Esophagus squamous epithelium (tissue), 5 donors: ENCODE measurements at places on chromosomes 13 and 19.

DNA sequence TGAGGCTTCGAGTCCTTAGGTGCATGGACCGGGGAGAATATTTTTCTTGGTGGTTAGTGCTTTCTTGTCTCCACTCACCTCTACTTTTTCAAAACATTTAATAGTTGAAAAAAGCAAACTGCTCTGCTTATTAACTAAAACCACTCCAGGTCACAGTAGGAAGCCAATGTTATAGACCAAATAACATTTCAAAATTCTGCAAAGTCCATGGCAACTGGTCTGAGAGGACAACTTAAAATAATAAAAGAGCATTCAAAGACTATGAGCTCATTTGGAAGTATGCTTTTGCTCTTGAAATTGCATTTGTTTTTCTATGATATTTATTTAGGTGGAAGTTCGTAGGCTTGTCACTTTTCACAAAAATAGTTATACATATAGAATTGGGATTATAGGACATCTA is 483.0 kb downstream of the DCT start:
- no peak for DNase-seq

DNA sequence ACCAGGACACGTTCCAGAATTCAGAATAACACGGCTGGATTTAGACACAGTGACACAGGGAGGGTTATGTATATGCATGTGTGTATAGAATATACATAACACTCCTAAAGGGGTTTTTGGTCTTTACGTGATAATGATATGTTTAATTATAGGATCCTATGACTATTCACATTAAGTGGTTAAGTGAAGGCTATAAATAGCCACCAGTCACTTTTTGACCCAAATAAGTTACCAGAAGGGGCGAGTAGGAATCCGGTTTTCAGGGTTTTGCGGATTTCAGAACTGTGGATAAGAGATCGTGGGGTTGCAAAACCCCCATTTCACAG is 6.9 kb downstream of the ANGPTL6 start:
- no peak for DNase-seq

- DNase-seq = no peak
Measured at GRCh38 chr13:79481685-79482052, 714 bp downstream of the NDFIP2 start.

- DNase-seq = no peak
Measured at GRCh38 chr13:80274643-80275042, 66.3 kb downstream of the SPRY2 start.

DNA sequence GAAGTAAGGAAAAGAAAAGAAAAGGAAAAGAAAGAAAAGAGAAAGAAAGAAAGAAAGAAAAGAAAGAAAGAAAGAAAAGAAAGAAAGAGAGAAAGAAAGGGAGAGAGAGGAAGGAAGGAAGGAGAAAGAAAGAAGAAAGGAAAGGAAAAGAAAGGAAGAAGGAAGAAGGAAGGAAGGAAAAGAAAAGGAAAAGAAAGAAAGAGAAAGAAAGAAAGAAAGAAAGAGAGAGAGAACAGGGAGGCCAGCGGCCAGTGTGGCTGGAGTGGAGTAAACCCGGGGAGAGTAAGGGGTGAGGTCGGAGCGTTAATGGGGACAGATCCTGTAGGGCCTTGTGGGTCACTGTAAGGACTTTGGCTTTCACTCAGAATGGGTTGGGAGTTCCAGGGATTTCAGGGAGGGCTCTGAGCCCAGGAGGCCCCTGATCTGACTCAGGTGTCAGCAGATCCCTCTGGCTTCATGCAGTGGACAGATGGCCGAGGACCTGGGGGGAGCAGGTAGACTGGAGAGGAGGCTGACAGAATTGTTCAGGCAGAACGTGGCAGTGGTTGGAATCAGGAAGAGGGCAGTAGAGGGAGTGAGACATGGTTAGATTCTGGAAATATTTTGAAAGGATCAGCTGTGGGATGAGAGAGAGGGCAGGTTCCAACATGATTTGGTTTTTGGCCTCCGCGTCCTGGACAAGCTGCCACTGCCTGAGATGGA is 19.8 kb upstream of the FXYD3 start:
- no peak for DNase-seq

GRCh38 chr19:11141937-11142527 is 13.6 kb downstream of the SPC24 start:
- DNase-seq = no peak

GRCh38 chr19:2578391-2578890 is 102.5 kb downstream of the GADD45B start:
- no peak for DNase-seq

- no peak for DNase-seq
Measured at GRCh38 chr13:94800423-94800822, 88.1 kb upstream of the SOX21 start.

DNA sequence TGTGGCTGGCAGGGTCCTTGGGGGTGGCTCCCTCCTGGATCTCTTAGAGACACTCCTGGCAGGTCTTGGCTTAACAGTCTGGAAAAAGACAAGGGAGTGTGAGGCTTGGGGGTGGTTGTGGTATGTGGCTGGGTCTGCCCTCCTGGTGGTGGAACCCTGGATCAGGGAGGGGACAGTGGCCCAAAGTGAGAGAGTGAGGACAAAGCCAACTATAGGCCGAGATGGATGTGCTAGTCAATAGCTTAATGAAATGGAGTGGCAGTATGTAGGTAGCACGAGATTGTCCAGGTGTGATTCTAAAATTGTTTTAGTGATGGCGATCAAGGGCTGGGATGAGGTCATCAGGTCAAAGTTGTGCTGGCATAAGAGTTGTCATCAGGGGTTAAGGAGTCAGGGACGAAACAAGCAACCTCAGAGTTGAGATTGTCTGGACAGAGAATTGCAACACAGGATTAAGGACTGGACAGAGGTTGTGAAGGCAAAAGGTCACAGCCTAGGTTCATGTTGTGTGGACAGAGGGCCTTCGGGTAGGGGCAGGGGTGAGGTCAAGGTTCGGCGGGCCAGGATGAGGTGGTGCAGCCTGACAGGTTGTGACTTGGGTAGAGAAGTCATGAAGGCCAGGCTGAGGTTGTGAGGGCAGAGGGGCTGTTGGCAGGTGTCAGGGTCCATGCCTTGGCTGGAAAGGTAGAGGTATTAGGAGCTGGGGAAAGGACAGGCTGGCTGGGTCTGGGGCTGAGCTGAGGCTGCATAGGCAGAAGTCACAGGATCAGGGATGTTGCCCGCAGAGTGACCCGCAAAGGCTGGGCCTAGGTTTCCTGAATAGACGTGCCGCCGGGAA is 4.5 kb upstream of the RASAL3 start:
- DNase-seq = no peak

DNA sequence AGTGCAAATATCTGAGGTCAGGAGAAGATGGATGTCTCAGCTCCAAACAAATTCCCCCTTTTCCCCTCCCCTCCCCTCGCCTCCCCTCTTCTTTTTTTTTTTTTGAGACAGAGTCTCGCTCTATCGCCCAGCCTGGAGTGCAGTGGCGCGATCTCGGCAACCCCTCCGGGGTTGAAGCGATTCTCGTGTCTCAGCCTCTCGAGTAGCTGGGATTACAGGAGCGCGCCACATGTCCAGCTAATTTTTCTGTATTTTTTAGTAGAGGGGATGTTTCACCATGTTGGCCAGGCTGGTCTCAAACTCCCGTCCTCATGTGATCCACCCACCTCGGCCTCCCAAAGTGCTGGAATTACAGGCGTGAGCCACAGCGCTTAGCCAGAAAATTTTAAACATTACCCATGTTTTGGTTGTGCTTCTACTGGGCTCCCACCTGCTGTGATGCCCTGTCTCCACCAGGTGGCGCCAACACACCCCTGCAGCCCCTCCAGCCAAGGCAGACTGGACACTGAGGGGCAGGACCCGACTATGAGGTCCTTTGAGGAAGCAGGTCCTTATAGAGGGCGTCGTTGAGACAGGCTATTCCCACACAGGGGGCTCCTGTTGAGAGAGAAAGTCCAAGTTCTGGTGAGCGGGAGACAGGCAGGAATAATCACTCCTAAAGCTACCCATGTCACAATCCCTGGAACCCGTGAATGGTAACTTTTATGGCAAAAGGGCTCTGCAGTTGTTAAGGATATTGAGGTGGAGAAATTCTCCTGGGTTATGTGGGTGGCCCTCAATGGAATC is 6.3 kb downstream of the ERICH4 start:
- DNase-seq = no peak

GRCh38 chr13:63449550-63449949 is 2033.9 kb upstream of the PCDH20 start:
- no peak for DNase-seq

GRCh38 chr19:17475541-17476115 is 5.3 kb downstream of the SLC27A1 start:
- DNase-seq = no peak

- no peak for DNase-seq
Measured at GRCh38 chr19:49097453-49098288, 12.4 kb downstream of the SNRNP70 start.

- no peak for DNase-seq
Measured at GRCh38 chr19:30253581-30253996, 118.6 kb upstream of the ZNF536 start.

DNA sequence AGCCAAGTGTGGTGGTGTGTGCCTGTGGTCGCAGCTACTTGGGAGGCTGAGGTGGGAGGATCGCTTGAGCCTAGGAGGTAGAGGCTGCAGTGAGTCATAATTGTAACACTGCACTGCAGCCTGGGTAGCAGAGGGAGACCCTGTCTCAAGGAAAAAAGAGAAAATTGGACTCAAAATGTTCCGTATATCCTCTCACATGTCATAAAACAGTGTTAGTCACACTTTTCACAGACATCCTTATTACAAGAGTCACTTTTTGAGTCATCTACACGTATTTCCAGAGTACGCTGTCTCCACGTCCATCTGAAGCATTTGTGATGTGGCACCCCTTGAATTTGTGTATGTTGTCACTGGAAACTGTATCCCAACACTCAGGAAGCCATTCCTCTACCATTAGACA is 133.0 kb downstream of the SIPA1L3 start:
- no peak for DNase-seq

- DNase-seq = no peak
Measured at GRCh38 chr13:95865080-95865615, 188.1 kb downstream of the UGGT2 start.

- DNase-seq = no peak
Measured at GRCh38 chr13:70541451-70541850, 433.2 kb upstream of the KLHL1 start.

- no peak for DNase-seq
Measured at GRCh38 chr13:85603735-85604134, 195.5 kb downstream of the SLITRK6 start.

DNA sequence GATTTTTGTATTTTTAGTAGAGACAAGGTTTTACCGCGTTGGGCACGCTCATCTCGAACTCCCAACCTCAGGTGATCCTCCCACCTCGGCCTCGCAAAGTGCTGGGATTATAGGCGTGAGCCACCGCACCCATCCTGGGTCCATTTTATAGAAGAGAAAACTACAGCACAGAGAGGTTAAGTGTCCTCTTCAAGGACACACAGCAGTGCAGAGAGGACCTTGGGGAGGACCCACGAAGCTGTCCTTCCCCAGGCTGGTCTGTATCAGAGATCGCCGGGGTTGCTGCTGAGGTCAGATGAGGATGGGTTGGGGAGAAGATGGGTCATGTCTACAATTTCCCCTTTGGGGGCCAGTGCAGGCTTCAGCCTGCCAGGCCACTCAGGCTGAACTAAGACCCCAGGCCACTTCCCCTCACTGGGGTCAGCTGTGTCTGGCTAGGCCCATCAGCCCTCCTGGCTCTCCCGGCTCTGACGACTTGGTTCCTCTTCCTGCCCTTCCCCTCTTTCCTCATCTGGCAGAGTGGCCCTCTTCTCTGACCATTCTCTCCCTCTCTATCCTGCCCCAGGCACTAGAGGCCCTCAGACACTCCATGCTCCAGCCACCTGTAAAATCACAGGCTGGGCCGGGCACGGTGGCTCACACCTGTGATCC is 9.6 kb downstream of the MYO1F start:
- DNase-seq = no peak

DNA sequence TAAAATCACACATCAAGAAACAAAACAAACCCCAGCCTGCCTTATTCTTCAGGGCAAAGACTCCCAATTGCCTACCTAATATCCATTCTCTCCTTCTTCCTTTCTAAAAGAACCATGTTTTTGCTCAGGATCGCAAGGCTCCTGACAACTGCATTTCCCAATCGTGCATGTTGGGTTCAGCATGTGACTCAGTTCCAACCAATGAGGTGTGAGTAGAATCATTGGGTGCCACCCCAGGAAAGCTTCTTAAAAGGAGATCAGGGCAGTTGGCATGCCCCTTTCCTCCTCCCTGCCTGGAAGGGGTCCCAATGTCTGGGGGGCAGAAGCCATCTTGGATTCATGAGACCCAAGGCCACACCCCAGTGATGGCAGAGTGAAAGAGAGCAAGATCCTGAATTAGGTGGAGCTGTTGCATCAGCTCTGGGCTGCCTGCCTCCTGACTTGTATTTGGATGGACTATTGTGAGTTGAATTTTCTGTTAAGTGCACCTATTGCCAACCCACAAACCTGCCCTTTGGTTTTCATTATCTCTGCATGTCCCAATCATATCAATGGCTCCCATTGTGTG is 26.0 kb upstream of the UBAC2 start:
- no peak for DNase-seq

DNA sequence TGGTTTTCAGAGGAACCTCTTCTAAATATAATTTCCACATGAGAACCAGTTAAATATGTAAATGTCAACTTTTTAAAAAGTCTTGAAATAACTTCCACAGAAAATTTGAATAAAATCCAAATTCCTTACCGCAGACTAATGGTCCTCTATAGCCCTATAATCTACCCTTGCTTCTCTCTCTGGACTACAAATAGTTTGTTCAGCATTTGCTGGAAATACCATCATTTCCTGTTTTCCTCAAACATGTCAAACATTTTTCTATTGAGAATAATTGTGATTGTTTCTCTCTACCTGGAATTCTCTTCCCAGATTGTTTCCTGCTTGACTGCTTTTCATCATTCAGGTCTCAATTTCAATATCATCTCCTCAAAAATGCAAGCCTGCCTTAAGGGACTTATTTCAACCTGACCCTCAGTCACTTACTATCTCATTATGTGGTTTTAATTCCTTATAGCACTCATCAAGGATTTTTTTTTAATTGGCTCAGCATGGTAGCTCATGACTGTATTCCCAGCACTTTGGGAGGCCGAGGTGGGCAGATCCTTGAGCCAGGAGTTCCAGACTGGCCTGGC is 898.9 kb upstream of the MIR17HG start:
- DNase-seq = no peak

DNA sequence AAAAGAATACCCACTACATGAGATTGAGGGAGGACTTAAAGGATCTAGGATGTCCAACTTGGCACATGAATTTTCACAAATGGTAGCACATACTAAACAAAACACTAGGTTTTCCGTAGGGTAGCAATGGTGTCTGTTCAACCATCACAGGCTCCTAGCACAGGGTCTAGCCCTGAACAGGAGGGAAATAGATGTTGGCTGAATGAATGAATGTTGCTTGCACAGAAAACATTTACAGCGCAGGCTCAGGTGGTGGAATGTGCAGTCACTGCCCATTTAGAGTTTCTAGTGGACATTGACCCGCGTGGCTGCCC is 1.9 kb upstream of the MYCBP2 start:
- no peak for DNase-seq
